ENCODE measurements at places on chromosomes 11 and 22.

GRCh38 chr11:132439711-132440255 lies 1069.4 kb downstream of the NTM start:
- no peak for DNase-seq

- no peak for DNase-seq
These were observed 175.8 kb upstream of the BDNF start for GRCh38 chr11:27875831-27876775.

DNA sequence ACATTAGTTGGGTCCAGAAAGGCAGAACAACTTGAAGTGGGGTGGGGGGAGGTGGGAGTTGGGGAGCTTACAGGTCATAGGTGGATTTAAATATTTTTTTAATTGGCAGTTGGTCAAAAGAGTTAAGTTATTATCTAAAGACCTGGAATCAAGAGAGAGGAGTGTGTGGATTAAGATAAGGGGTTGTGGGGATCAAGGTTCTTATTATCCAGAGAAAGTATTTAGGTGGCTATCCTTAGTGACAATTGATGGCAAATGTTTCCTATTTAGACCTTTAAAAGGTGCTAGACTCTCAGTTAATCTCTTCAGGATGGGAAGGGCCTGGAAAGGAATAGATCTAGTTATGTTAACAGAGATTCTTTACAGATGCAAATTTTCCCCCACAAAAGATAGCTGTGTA lies 120.7 kb upstream of the OR9Q1 start:
- no peak for DNase-seq

DNA sequence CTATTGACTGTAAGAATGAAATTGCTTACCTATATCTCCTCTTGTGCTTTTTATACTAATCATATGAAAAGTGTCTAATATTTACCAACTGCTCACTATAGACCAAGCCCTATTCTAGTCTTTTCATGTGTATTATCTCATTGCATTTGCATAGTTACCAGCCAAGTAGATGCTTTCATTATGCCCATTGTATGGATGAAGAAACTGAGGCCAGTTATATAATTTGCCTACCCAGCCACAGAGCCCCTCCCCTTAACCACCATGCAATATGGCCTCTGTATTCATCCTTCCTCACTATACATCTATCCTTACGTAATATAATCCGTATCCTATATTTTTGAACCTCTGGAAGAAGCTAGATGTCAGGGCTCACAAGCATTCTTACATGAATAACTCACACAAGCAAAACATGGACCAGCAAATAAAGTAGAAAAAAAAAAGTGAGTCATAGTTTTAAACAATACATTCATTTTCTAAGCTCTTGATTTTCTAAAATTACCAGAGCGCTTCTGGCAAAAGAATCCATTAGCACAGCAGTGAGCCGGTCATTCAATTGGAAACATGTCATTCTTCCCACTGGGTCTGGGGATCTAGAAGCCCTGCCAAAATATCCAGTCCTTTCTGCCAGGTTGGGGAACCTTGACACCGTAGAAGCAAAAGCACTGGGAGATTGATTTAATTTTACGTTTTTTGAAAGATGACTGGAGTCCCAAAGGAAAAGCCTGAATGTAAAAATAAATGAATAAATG lies 80.0 kb downstream of the C11orf91 start:
- DNase-seq = no peak

DNA sequence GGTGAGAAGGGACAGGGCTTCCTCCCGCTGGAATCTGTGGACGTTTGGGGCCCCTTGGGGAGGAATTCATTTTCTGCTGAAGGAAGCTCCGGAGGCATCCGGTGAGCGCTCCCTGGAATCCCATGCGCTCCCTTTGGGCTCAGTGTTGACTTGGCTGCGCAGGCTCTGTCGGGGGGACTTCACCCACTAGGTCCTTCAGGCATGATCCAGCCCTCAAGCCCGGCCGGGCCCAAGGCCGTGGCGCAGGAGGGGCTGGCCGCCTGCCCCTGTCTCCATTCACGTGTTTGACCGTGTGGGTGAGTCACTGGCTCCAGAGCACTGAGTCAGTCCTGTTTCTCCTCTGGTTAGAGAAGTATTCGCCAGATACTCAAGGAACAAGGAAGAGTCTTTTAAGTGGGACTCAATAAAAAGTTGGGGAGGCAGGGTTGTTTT lies 1.4 kb downstream of the CTTN start:
- DNase-seq = no peak

DNA sequence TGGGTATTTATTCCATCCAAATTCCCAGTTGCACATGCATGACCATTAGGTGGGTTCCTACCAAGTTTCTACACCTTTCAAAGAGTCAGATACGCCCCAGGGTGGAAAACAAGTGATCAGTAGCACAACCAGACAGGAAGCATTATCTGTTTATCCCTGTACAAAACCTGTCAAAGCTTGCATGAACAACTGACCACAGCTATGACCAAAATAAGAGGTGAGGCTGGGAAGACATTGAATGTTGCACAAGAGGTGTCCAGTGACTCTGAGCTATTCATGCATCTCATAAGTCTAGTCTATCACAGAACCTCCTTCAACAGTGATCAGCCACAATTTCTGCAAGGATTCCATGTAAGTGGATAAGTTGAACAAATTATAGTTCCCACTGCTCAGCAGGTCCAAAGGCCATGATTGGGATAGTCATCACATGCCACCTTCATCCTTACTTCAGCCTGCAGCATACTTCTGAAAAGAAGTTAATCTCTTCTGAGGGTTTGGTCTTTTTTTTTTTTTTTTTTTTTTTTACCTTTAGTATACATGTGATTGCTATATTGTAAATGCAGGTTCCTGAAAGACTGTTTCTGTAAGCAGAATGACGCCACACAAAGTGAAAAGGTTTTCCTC lies 28.0 kb upstream of the TMEM45B start:
- no peak for DNase-seq
